ENCODE measurements at places on chromosomes 2 and 18.

DNA sequence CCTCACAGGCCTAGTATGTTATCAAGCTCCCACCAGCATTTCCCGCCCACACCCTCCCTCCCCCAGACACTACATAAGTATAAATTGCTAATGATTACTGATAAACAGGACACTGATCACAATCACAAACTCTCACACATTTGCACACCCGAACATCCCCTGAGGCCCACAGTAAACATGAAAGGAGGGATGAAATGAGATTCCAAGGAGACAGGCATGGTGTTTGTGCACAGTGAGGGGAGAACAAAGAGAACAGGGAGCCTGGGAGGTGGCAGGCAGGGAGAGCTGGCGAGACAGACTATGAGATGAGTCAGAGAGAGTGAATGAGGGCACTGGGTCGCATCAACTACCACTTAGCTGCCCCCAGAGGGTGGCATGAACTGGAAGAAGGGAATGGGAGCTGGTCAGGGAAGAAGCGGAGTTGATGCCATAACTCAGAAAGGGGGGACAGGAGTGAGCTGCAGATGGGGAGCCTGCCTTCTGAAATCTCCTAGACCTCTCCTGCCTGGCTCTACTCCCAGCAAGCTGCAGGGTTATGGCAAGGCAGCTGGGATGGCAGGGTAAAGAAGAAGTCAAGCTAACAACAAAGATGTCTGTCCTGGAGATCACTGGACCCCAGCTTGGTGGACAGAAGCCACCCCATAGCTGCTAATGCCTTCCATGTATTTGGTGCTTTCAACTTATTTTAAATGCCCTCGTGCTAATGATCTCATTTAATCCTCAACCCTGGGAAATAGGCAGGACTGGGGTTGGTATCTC, 5.1 kb downstream of the KIF3C start:
- DNase-seq, result no peak

DNA sequence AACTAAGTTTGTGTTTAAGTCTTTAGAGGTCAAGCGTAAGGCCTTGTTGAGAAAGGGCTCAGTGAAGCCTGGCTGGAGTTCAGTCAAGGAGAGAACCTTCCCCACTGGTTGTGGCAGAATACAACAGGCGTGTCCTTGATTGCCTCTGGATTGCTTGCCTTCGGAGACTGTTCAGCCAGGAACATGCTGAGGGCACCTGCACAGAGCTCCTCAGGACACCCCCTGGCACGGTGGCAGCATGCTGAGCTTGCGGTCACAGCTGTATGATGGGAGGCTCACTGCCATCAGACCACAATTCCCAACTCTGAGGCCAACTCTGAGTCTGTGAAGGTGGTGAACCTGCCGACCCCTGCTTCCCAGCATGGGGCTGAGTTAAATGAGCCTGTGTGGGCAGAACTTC, 130.0 kb downstream of the LPIN1 start:
- DNase-seq, result no peak

DNA sequence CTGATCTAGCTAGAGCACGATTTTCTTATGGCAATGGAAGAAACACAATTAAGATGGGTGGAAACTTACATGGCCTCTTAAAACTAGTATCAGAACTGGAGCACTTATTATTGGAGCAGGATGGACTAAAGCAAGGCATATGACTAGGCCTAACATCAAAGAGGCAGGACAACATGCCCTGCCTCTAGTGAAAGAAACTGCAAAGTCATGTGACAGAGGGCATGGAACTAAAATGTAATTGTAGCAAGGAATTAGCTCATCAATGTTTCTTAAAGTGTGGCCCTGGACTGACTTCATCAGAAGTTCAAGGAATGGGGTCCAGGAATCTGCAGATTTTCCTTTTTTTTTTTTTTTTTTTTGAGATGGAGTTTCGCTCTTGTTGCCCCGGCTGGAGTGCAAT, 5.3 kb upstream of the EIF2AK3 start:
- DNase-seq, result no peak

GRCh38 chr2:12712881-12713280, 3.9 kb upstream of the TRIB2 start:
- DNase-seq, result no peak

DNA sequence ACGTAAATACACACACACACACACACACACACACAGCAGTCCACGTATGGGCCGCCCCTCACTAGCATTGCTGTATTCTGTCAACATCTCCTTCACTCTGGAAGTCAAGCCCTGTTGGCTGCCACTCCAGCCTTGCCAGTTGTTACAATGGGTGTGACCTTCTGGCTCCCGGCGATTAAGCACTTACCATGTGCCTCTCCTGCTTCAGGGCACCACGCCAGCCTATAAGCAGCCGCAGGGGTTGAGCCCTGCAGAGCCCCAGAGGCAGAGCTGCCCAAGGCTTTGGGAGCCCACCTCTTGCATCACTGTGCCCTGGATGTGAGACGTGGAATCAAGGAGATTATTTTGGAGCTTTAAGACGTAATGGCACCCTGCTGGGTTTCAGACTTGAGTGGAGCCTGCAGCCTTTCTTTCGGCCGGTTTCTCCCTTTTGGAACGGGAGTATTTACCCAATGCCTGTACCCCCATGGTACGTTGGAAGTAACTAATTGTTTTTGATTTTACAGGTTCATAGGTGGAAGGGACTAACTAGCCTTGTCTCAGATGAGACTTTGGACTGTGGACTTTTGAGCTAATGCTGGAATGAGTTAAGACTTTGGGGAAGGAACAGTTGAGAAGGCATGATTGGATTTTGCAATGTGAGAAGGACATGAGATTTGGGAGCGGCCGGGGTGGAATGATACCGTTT, 54.5 kb upstream of the ROCK2 start:
- DNase-seq, result no peak

GRCh38 chr2:12990523-12990922, 273.8 kb downstream of the TRIB2 start:
- DNase-seq, result no peak

DNA sequence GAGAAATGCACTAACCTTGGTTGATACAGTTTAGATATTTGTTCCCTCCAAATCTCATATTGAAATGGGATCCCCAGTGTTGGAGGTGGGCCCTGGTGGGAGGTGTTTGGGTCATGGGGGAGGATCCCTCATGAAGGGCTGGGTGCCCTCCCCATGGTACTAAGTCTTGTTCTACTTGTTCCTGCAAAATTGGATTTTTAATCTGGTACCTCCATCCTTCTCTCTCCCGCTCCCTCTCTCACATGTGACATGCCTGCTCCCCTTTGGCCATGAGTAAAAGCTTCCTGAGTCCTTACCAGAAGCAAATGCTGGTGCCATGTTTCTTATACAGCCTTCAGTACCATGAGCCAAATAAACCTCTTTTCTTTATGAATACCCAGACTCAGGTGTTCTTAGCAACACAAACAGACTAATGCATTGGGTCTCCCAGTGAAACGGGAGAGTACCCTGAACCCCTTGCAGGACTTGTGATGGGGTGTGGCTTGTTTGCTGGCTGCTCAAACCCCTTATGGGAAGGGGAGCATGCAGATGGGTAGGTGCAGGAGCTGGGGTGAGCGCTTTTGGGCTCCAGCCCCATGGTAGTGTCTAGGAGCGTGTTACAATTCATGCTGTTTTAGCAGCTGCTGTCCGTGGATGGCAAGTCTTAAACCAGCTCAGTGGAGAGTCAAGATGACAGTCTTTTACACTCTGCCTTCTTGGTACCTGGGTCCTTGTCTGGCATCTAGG, 27.2 kb downstream of the FAHD2B start:
- peak; percentile 11 for DNase-seq

DNA sequence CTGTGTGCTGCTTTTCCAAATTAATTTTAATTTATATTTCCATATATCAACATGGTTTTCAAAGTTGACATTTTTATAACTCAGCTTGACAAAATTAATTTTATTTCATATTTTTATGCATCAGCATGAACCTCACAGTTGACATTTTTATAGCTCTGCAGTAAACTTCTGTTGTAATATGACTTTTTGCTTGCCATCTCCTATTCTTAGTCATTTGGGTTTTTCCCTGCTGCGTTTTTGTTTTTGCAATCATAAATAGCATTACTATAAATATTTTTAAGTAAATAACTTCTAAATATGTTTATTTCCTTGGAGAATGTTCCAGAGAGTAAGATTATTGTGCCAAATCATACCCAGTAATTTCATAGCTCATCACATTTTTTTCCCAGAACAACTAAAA, 21.0 kb upstream of the L3MBTL4 start:
- DNase-seq, result no peak

- DNase-seq, result peak; percentile 56
Observed at GRCh38 chr18:37778417-37779165, 213.0 kb upstream of the CELF4 start.

DNA sequence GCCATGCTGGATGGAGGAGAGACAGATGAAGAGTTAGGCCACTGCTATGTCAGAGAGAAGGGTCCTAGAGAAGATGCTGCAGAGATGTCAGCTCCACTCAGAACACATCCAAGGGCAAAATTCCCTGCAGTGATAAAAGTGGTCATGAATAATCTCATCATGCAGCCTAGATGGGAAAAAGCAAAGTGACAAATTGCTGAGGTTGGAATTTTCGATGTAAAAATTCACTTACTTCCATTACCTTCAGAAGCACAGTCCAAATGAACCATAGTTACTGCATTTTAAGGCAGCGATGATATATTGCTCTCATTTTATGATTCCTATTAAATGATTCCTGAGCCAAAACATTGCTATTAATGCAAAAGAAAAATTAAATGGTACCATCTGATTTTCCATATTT, 16.4 kb downstream of the ANKRD29 start:
- DNase-seq, result no peak

DNA sequence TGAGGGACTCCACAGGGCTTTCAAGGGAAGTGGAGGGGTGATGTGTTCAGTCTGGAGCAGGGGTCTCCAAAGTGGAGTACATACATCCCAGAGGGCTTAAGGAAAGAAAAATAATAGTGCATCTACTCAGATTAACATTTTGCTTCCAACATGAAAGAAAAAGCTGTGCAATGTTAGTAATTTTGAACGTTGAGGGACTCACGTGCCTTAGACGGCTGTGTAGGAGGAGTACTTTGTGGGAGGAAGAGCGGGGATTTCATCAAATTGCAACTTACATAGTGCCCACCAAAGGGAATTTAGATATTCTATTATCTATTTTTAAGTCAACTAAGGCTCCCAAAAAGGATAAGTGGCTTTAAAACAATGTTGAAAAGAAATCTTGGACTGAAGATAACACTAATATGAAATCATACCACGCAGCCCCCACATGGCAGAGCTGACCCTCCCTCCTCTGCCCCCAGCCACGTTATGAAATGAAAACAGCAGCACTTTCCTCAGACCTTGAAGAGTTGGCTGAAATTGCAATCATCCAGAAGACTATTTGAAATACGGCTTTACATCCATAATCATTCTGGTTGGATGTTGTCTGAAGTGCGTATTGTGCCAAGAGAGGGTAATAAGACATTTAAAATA, 42.9 kb downstream of the MEX3C start:
- no peak for DNase-seq

DNA sequence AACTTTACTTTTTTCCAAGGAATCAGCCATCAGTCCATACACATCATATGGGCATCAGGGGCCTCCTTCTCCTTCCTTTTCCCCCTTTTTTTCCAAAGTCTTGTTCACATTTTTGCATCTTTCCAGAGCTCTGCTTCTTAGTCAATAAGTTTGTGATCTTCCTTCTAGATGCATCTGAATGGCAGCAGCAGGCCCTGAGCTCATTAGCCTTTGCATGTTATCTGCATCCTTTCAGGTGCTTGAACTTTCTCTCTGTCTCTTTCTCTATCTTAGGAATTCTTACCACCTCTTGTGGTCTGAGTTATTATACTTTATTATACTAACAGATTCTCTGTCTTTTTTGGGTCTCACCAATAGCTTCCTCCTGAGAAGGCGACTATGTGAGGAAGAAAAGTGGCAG, 312.4 kb upstream of the FANCL start:
- no peak for DNase-seq

GRCh38 chr18:32422201-32422600, 48.5 kb downstream of the GAREM1 start:
- DNase-seq, result no peak

DNA sequence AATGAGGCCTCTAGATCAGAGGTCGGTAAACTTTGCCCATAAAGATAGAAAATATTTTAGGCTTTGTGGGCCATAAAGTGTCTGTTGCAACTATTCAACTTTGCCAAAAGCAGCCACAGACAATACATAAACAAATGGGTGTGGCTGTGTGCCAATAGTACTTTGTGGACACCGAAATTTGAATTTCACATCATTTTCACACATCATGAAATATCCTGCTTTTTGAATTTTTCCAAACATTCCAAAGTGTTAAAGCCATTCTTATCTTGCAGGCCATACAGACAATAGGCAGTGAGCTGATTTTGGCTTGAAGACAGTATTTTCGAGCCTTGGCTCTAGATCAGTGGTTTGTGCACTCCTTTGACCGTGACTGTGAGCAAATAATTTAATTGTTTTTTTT, 51.1 kb upstream of the EPC2 start:
- no peak for DNase-seq

DNA sequence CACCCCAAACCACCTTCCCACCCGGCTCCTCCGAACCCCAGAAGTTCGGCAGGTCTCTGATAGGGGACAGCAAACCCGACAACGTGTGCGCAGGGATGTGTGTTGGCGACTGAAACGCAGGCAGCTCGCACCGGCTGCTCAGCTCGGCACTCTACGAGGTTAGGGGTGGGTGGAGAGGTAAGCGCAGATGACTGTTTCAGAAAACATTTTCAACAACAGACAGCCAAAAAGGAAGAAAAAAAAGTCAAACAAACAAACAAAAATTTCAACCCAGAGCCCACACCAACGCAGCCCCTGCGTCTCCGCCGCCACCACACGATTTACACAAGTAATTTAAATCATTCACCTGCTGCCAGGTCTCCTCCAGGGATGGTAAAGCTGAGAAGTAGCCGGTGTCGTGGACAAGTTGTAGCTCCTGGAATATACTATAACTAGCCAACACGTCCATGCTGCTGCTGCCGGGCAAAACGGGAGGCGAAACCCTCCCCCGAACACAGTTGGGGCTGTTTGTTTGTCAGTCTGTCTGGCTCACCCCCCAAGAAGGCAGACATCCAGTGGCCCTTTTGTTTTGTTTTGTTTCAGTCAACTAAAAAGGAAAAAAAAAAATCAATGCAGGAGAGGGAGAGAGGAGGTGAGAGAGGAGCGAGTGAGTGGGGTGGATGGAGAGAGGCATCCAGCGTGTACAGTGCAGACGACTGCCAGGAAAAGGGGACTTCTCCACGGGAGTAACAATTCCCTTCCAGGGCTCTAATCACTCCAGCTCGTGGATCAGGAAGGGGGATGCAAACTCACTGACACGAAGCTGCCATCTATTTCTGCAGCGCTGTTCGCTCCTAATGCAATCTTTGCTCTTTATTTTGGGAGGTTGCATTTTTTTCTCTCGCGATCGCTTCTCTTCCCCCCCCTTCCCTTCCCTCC, at the start of gene KLF7:
Gene KLF7 (minus strand): TSS at position 828 of the 918 bp plus-strand sequence. CDS start 380 bp downstream, at position 448.
- DNase-seq, result peak; percentile 16

Data from 8988T (cell line).